ENCODE measurements at places on chromosomes 7 and 10.

DNA sequence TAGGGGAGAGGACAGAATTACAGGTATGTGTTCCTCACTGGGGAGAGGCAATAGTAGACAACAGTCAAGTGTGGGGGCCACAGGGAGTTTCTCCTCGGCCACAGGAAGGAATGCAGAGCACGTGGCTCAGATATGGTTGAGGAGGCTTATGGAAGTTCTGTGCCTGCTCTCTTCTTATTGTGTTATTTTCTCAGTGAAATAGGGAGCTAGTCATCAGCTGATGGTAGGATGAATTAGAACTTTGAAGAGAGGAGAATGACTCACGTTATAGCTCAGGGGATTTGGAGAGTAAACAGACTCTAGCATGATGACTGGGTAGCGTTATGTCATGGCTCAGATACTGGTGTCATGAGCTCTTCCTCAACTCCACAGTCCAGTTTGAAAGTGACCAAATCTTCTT is 308.3 kb upstream of the IGFBP3 start:
- no peak for DNase-seq

- no peak for DNase-seq
Measured at GRCh38 chr7:1611708-1612241, 41.9 kb upstream of the PSMG3 start.

- DNase-seq: no peak
Measured at GRCh38 chr10:69934768-69935167, 117.9 kb upstream of the MACROH2A2 start.

- DNase-seq: no peak
Measured at GRCh38 chr10:72174297-72174662, 41.5 kb upstream of the ANAPC16 start.

DNA sequence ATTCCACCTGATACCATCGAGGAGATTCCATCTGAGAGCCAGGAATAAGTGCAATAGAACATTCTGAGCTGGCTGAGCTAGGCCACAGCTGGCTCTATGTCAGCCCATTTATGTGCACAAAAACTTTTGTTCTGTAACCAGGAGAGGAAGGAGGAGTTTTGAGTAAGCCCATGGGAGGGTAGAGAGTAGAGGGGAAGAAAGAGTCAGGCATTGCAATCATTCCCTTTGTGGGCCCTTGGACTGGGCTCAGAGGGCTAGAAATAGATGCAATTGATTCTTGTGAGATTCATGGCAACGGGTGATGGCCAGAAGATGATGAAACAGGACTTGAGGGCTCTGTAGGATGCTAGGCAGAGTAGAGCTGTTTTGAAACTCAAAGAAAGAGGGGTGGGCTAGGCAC is 104.6 kb upstream of the KIF5B start:
- no peak for DNase-seq

- DNase-seq: no peak
Measured at GRCh38 chr7:28811008-28811407, 147.1 kb downstream of the TRIL start.

DNA sequence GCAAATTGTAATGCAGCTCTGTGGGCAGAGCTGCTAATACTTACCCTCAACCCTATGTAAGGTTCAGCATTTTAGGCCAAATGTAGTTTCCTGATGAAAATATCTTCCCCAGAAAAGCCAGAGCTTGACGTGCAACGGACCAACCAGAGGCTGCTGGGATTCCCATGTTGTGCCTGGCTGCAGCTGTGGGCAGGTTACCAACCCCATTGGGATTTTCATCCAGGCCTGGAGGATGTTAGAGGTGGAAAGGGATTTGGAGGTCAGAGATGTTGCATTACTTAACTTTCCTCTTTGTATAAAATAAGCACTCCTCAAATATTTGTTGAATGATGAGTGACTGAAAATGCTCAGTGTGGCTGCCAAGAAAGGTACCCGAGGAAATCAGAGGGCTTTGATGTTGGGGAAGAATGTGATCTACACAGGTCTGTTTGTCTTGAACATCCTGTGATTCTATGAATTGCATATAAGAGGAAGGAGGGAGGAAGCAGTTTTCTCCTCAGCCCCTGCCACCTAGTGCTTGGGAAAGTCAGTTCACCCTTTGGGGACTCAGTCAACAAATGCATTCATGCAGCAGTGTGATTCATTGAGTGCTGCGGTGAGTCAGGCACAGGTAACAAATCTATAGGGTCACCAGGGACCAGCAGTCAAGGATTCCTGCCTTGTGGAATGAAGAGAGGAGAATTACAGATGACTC is 487.2 kb downstream of the RPS24 start:
- DNase-seq: peak; percentile 47

Data from iPS DF 19.7 (cell line).